Stimulated activated CD8-positive, alpha-beta memory T cell treated with anti-CD3 and anti-CD28 coated beads, Interleukin-7, amount 100 ng/mL, for 1 hour (primary cell): ENCODE measurements at places on chromosomes 5 and 9.

DNA sequence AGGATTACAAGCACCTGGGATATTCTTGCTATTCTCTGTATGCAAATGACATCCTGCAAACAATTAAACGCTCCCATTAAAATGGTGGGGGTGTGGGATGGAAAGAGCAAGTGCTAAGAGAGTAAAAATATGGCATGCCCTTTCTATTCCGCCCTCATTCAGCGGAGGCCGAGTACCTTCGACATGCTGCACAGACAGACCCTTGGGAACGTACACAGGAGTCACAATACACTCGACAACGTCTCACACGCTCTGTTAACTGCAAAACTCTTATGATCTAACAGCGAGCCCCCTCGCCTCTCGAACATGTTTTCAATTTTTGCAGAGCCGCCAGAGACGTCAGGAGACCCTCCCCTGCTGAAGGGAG is 322.2 kb downstream of the CEMIP2 start:
- no peak for DNase-seq

GRCh38 chr5:107437986-107438510 is 232.7 kb downstream of the EFNA5 start:
- DNase-seq: no peak

DNA sequence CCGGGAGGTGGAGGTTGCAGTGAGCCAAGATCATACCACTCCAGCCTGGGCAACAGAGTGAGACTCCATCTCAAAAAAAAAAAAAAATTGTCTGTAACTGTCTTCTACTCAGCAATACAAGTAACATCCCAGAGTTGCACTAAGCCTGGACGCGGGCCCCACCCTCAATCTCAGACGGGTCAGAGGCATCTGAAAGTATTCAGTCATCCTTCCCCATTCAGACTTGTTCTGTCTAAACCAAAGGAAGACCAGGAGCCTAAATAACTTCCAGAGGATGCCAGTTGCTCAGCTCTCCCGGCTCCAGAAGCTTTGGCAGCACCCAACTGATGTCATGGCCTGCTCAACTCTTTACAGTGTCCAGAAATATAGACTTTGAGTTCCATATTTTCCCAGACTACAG is 218.6 kb downstream of the AUH start:
- no peak for DNase-seq

- DNase-seq: no peak
Observed at GRCh38 chr5:42908086-42908485, 96.4 kb upstream of the SELENOP start.

DNA sequence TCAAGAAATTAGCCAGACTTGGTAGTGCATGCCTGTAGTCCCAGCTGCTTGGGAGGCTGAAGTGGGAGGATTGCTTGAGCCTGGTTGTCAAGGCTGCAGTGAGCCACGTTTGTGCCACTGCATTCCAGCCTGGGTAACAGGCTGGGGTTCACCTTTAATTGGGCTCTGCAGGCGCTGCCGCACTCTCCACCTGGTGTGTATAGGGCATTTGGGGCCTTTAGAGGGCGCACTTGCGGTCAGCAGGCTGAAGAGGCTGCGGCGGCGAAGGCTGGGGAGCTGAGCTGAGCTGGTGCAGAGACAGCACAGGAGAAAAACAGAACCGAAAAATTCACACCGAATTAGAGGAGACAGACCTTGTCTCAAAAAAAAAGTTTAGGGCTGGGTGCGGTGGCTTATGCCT is 31.2 kb downstream of the CDK7 start:
- no peak for DNase-seq

GRCh38 chr5:141862936-141863543 is 15.2 kb downstream of the PCDH1 start:
- no peak for DNase-seq

DNA sequence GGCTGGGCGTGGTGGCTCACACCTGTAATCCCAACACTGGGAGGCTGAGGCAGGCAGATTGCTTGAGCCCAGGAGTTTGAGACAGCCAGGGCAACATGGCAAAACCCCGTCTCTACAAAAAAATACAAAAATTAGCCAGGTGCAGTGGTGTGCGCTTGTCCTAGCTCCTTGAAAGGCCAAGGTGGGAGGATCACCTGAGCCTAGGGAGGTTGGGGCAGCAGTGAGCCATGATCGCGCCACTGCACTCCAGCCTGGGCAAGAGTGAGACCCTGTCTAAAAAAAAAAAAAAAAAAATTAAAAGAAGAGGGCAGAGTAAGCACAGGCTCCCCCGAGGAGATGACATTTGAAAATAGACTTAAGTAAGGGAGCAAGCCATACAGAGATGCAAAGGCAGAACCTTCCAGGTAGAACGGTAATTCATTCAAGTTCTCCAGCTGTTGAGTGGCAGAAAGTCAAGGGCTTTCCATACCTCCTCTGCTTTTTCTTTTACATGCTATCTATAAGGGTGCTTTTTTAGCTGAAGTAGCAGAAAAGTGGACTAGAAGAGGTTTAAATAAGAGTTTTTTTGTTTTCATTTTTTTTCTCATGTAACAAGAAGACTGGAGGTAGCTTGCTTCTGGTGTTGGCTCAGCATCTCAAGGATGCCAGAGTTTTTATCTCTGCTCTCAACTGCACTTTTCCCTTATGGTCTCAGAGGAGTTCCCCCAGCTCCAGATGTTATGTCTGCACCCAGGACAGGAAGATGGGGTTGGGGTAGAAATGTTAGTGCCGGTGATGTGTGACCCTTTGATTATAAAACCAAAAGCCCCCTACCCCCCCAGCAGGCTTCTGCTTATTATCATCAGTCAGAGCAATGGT is 40.8 kb downstream of the ERGIC1 start:
- DNase-seq: no peak

DNA sequence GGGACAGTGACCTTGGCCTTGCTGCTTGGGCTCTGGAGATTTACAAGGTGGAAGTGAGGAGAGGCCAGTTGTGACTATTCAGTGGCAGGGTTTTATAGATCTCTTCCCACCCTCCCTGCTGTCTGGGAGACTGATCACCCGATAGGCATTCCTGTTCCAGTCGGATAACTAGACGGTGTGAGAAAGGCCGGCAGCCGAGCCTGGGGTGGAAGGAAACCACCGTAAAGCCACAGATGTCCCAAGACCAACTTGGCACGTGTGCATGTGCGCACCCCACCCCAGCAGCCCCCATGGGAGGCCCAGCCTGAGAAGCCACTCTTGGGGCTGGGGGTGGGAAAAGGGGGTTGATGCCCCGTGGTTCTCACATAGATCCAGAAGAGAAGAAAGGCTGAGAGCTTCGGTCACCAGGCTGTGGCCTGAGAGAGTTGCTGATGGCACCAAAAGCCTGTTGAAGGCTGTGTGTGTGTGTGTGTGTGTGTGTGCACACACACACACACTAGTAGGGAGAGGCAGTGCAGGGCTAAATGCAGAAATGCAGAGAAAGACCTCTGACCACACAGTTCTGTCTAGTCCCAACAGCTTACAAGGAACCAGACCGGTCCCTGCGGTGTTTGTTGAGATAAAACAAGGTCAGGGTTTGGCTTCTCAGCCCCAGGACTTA is 225.8 kb downstream of the FANCC start:
- DNase-seq: no peak

- DNase-seq: no peak
Observed at GRCh38 chr9:18314316-18314715, 159.6 kb upstream of the ADAMTSL1 start.

- no peak for DNase-seq
Observed at GRCh38 chr5:76544268-76544926, 78.8 kb downstream of the F2RL2 start.

DNA sequence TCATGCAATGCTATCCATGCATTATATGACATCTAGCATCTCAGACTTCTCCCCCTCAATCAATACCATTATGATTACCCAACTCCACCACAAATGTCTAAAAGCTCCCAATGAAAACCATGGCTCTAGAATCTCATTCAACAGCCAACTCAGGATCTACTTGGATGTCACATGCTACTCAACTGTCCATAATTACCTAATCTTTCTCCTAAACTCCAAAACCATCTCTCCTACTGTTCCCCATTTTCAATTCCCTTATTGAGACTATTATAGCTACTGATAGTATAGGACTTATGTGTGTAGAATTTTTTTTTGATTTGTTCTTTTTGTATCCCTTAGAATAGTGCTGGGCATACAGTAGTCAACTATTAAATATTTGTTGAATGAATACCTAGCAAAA is 8.2 kb upstream of the STRBP start:
- no peak for DNase-seq

GRCh38 chr5:169115461-169116124 is 185.3 kb downstream of the SLIT3 start:
- no peak for DNase-seq

DNA sequence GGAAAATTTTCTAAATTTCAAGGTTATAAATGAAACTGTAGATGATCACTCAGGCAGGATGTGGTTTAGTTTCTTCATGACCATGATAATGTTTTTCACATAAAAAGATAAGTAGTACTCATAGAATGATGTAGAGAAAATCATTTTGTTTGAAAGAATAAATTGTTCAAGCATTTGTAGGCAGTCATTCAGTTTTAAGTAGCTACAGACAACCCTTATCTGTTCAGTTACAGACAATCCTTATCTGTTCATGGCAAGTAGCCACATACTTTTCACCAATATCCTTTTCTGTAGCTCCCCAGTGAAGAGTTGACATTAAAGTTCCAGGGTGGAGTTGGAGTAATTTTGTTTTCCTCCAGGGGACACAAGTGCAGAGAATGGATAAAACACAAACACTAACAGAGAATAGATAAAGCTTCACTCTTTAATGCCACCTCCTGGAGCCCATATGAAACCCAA is 278.1 kb upstream of the TNC start:
- DNase-seq: no peak

DNA sequence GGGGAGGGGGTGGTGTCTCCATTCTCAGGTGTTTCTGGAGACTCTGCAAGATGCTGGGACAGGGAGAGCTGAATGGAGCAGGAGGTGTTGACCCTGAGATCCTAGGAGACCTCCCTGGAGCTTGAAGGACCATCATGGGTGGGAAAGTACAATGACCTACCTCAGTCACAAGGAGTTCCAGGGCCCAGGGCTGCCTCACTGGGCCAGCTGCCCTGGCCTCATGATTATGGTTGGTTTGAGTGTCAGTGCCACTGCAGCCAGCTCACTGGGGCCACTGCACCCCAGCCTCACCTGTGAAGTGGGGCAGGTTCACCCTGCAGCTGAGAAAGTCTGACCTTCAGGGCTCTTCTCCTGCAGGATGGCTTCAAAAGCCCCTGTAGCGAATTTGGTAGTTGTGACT is 372.5 kb downstream of the IRX2 start:
- DNase-seq: no peak

GRCh38 chr9:19252174-19252884 is 21.8 kb downstream of the DENND4C start:
- no peak for DNase-seq

- DNase-seq: no peak
Observed at GRCh38 chr9:84285381-84285780, 55.2 kb downstream of the SLC28A3 start.

- DNase-seq: no peak
Observed at GRCh38 chr5:1703352-1704050, 96.1 kb downstream of the MRPL36 start.

GRCh38 chr9:122975196-122975595 is 34.4 kb downstream of the RABGAP1 start:
- DNase-seq: no peak

GRCh38 chr9:2473681-2474080 is 147.9 kb upstream of the VLDLR start:
- no peak for DNase-seq

GRCh38 chr9:101579711-101580545 is 14.8 kb downstream of the PPP3R2 start:
- no peak for DNase-seq

DNA sequence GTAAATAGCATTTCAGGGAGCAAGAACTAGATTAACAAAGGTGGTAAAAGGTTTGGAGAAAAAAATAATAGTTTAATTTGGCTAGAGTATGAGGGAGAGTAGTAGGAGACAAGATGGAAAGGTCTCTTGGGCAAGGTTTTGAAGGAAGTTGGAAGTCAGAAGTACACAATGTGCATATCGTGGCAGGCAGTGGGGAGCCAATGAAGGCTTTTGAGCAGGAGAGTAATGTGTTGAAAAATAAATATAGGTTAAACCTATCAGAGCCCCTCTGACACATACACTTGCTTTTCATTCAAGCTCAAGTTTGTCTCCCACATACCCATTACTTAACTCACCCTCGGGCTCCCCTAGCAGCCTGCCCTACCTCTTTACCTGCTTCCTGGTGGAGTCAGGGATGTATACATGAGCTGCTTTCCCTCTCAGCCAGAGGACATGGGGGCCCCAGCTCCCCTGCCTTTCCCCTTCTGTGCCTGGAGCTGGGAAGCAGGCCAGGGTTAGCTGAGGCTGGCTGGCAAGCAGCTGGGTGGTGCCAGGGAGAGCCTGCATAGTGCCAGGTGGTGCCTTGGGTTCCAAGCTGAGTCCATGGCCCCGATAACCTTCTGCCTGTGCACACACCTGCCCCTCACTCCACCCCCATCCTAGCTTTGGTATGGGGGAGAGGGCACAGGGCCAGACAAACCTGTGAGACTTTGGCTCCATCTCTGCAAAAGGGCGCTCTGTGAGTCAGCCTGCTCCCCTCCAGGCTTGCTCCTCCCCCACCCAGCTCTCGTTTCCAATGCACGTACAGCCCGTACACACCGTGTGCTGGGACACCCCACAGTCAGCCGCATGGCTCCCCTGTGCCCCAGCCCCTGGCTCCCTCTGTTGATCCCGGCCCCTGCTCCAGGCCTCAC is at the start of gene CA9:
TSS of gene CA9 (plus strand) at position 797 of the 893 bp plus-strand sequence. CDS start at position 829, 32 bp downstream.
- DNase-seq: no peak
